ENCODE measurements at places on chromosomes 1 and 21.

DNA sequence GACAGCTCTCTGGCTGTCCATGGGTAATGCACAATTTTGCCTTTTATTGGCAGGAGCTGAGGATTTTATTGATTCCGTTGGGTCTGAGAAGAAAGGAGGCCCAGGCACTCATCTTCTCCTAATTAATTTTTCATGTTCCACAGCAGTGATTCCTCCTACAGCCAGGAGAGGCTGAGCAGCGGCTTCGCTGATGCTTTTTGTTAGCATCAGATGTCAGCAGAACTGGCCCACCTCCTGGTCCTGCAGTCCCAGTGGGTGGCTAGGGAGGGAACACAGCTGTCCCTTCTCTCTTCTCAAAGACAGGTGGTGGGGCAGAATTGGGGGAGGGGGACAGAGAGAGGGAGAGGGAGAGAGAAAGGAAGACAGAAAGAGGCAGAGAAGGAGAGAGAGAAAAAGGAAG, 5.7 kb downstream of the MT1HL1 start:
- DNase-seq = no peak

- no peak for DNase-seq
Measured at GRCh38 chr1:217435204-217435603, 195.7 kb downstream of the GPATCH2 start.

- no peak for DNase-seq
Measured at GRCh38 chr1:209414803-209415329, 168.6 kb upstream of the CAMK1G start.

- DNase-seq = peak; percentile 39
Measured at GRCh38 chr1:114558544-114558943, 22.9 kb downstream of the BCAS2 start.

DNA sequence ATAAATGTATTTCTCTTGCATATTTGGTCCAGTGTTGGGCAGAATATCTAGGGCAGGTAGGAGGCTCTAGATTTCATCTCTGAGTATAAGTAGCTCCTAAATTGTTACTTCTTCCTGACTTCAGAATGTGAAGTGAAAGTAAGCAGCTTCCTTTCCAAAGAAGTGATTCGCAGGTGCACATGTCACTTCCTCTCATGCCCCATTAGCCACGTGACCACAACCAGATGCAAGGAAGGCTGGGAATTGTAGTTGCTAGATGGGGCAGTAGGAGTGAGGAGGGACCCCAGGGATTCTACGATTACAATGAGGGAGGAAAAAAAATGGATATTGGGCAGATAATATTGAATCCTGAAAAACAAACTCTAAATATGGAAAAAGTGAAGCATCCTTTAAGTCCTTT, 113.2 kb upstream of the CYYR1 start:
- peak; percentile 0 for DNase-seq

DNA sequence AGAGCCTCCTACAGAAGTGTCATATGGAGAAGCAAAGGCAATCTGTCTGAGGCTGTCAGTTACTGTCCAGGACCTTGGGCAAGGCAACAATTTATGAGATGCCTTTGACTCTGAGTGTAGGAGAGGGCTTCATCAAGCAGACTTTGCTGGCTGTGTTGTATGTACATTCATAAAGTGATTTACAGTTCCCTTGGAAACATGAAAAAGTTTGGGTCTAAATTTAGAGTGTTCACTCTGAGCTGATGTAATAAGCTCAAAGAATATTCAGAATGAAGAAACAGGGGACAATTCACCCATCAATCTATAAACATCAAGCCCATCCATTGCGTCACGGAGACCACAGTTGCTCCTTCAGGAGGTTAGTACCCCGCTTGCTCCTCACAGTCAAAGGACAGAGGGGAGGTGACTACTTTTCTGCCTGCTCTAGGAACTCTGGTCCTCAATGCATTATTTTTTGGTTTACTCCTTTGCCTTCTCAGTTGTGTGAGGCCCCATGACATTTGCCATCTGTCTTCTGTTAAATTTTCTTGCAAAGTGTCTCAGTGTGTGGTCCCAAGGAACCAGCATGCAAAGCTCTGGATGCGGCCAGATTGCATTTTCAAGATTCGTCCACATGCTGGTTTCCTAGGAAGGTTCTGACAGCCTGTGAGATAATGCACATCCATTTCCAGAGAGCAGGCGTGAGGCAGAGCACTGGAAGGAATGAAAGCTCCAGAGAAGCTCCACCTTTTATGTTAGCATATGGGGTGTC, 241.1 kb upstream of the KIAA0040 start:
- DNase-seq = no peak

DNA sequence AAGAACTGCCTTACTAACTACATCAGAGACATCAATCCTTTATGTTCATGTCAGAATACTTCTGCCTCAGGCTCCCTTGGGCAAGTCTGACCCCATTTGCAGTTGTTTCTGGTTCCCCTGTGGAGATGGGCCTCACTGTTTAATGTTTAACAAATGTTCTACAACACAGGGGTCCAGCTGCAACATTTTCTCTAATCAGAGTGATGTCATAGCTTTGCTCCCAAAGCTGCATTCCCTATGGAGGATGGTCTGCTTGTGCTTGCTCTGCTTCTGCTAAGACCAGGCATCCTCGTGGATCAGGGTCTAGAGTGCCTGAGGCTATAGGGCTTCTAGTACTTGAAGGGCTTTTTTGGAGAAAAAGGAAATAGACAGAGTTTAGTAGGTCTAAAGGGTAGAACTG, 1071.2 kb downstream of the TTLL7 start:
- no peak for DNase-seq

- no peak for DNase-seq
Measured at GRCh38 chr1:198253259-198253658, 96.5 kb downstream of the NEK7 start.

- DNase-seq = no peak
Measured at GRCh38 chr1:28296401-28297261, 32.2 kb upstream of the MED18 start.

- DNase-seq = no peak
Measured at GRCh38 chr21:36891692-36892091, 74.8 kb downstream of the HLCS start.

GRCh38 chr1:204408074-204408507, 3.5 kb downstream of the PPP1R15B start:
- peak; percentile 12 for DNase-seq

GRCh38 chr21:34670220-34670961, 1.6 kb downstream of the CLIC6 start:
- DNase-seq = peak; percentile 20

- no peak for DNase-seq
Measured at GRCh38 chr1:89605692-89606091, 27.2 kb upstream of the LRRC8C start.

- DNase-seq = no peak
Measured at GRCh38 chr1:166354406-166354805, 187.6 kb upstream of the FAM78B start.

DNA sequence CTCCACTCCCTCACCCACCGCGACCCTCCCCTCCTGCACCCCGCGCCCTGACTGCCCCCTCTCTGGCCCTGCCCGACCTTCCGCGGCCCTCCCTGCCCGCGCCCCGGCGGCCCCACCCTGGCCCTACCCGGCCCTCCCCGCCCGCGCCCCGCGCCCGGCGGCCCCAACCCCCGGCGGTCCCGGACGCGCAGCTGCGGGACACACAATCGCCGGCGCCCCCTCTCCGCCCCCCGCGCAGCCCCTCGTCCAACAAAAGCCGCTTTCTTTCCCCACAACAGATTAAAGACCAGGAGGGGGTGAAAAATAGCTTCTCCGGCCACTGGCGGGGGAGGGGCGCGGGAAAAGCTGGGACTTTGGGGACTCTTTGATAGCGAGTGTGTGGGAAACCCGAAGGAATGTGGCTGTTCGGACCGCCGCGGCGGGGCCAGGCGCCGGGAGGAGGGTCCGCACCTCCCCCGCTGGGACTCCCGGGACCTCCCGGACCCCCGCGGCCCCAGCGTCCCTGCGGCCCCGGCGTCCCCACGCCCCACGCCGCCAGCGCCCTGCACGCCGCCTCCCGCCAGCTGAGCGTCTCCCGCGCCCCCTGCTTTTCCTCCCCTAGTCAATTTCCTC, 8.8 kb upstream of the ID3 start:
- DNase-seq = no peak

DNA sequence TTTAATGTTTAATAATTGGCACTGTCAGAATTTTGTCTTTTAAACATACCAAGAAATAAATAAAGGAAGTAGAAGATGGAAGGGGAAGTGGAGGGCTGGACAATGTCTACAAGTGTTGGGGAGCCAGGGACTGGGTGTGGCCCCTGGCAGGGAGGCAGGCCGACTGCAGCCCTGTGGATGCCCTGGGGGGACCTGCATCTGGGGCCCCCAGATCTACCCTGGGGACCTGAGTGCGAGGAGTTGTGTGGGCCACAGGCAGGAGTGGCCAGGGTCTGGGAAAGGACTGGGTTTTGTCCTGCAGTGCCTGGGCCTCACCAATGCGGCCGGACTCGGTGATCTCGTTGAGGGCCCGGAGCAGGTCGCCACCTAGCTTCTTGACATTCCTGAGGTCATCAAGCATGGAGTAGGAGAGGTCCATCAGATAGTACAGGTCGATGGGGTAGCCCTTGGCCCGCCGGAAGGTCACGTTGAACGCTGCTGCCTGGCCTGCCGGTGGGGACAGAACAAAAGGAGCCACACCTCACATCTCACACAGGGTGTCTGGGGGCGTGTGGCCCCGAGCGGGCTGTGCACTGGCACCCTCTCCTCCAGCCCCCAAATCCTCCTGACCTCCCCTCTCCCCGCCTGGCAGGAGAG, 17.5 kb downstream of the ITGB2 start:
- DNase-seq = peak; percentile 60

DNA sequence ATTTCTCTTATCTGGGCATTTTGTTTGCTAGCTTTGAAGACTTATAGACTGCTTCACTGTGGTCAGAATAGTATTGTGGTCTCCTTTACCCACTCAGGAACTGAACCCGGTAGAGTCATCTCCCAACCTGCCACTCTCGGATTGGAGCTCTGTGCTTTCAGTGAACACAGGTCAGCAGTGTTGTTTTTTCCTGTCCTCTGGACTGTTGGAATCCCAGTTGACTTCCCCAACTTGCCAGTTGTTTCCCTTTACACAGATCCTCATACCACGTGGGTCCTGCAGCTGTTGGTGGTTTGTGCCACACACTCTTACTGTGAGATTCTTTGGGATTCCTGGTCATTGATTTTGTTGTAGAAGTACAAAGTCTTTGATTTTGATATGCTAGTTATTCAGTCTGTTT, 214.1 kb downstream of the DYRK1A start:
- no peak for DNase-seq
